Neural crest cell (in vitro differentiated cells): ENCODE measurements at places on chromosomes 5 and 9. TPM values are rescaled to one million over a fixed set of nuclear protein-coding genes. Genes with fewer than 3 reads are reported as not detected.

The MEGF9 gene
- 22.2 and 23.3 TPM in 2 replicates for total RNA-seq

The SPATA9 gene
- total RNA-seq = 0.68 and 1.0 TPM in 2 replicates

The COL27A1 gene
- 15.3 and 20.3 TPM in 2 replicates for total RNA-seq

GRCh38 chr5:171419688-171420430 lies 412 bp downstream of the FGF18 start:
- H3K27me3 ChIP-seq = peaks cover 48% of the 10 kb centered on the region
- H3K4me1 ChIP-seq = peaks cover 24% of the 10 kb centered on the region
- no peak overlapping the region for H3K27ac ChIP-seq
- DNase-seq = peak; percentile 40
- no peaks in the 10 kb centered on the region for H3K36me3 ChIP-seq

The LMX1B gene
- 6.9 and 10.5 TPM in 2 replicates for total RNA-seq

GRCh38 chr5:77189421-77189820 lies 21.1 kb upstream of the PDE8B start:
- H3K27me3 ChIP-seq = peaks cover 5% of the 10 kb centered on the region
- no peak overlapping the region for H3K27ac ChIP-seq
- H3K36me3 ChIP-seq = peaks cover under 1% of the 10 kb centered on the region
- H3K4me1 ChIP-seq = no peaks in the 10 kb centered on the region
- DNase-seq = no peak

DNA sequence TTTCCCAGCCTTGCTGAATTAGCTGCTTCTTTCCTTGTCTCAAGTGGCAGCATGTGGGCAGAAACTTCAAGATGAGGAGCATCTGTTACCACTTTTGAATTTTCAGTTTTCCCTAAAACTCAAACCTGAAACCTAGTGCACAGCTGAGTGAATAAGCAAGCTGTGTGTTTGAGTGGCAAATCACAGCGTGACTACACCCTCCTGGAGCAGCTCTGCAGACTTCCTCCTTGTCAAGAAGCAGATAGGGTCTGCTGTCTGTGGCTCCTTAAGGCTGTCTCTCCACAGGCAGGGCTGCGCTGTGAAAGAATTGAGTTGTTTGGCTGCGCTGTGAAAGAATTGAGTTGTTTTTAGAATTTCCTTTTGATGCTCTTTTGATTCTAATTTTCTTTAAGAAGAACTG lies 179.7 kb upstream of the HAPLN1 start:
- DNase-seq = peak; percentile 3
- H3K27ac ChIP-seq = no peak overlapping the region
- no peaks in the 10 kb centered on the region for H3K27me3 ChIP-seq
- H3K4me1 ChIP-seq = peaks cover 7% of the 10 kb centered on the region

The ZNF883 gene
- total RNA-seq = 8.7 TPM in 2 replicates

- H3K36me3 ChIP-seq = no peaks in the 10 kb centered on the region
- DNase-seq = no peak
- H3K27ac ChIP-seq = no peak overlapping the region
- H3K27me3 ChIP-seq = no peaks in the 10 kb centered on the region
- no peak overlapping the region for H3K4me3 ChIP-seq
Observed at GRCh38 chr9:19551124-19551929, 142.5 kb downstream of the ACER2 start.

- DNase-seq = no peak
- peaks cover 9% of the 10 kb centered on the region for H3K36me3 ChIP-seq
- no peaks in the 10 kb centered on the region for H3K27me3 ChIP-seq
- H3K4me3 ChIP-seq = no peak overlapping the region
- no peak overlapping the region for H3K27ac ChIP-seq
Observed at GRCh38 chr9:19085295-19085694, 17.4 kb downstream of the HAUS6 start.

The CHSY3 gene
- total RNA-seq = 0.91 and 0.98 TPM in 2 replicates

GRCh38 chr9:130608554-130609134 lies 29.3 kb downstream of the FUBP3 start:
- H3K27ac ChIP-seq = peak overlapping the region; percentile 81
- peaks cover 11% of the 10 kb centered on the region for H3K36me3 ChIP-seq
- no peaks in the 10 kb centered on the region for H3K27me3 ChIP-seq
- H3K4me1 ChIP-seq = peaks cover 34% of the 10 kb centered on the region
- no peak for DNase-seq

The PALM2AKAP2 gene
- total RNA-seq = 5.6 and 7.1 TPM in 2 replicates

The SLC34A3 gene
- not detected in 2 replicates for total RNA-seq

GRCh38 chr9:73079326-73079725 lies 72.3 kb upstream of the ANXA1 start:
- peaks cover 10% of the 10 kb centered on the region for H3K4me1 ChIP-seq
- H3K27ac ChIP-seq = no peak overlapping the region
- no peak overlapping the region for H3K4me3 ChIP-seq

DNA sequence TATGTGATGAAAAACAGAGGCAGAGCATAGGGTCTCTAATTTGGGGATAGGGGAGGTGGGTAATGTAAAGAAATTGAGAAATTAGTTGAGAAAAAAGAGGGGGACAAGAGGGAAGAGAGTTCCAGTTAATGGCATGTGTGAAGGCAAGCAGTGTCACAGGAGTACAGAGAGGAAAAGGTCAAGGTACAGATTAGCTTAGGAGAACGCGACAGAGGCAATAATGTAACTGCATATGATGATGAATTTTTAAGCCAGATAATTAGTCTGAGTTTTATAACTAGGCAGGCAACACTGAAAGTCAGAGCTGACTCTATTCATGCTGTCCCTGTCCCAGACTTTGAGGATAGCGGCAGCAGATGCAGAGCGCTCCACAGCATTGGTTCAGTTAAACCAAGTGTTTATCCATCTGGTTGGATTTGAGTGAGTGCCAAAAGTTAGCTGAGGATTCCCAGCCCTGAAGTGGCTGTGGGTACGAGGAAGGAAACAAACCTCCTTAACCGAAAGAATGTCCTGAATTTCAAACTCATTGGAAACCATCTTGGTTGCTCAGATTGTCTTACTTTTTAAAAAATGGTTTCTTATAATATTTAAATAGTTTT lies 315.2 kb downstream of the ARHGAP26 start:
- H3K4me3 ChIP-seq = no peak overlapping the region
- H3K36me3 ChIP-seq = no peaks in the 10 kb centered on the region
- no peaks in the 10 kb centered on the region for H3K4me1 ChIP-seq

The HINT2 gene
- total RNA-seq = 54.1 and 60.1 TPM in 2 replicates

DNA sequence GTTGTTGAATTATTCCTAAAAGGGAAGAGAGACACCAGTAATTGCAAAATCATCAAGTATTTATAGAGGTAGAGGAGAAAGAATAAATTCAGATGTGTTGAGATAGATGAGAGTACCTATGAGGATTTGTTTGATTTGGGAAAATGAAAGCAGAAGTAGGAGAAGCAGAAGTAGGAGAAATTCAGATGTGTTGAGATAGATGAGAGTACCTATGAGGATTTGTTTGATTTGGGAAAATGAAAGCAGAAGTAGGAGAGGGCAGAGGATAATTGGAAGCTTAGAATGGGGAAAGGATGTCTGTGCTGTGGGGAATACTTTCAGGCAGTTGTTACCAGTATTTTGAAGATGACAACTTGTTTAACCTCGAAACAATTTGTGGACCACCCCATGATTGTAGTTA lies 35.1 kb upstream of the ZCCHC7 start:
- DNase-seq = no peak
- H3K27ac ChIP-seq = no peak overlapping the region
- peaks cover 23% of the 10 kb centered on the region for H3K4me1 ChIP-seq

GRCh38 chr9:38352530-38353328 lies 39.8 kb upstream of the ALDH1B1 start:
- H3K27ac ChIP-seq = no peak overlapping the region
- H3K4me3 ChIP-seq = no peak overlapping the region
- H3K27me3 ChIP-seq = peaks cover 6% of the 10 kb centered on the region
- H3K36me3 ChIP-seq = no peaks in the 10 kb centered on the region
- DNase-seq = no peak
